ENCODE measurements at places on chromosomes 1 and 21.
A peak's percentile ranks its signal among the peaks of the same experiment; 100 is the strongest.

- no peak for DNase-seq
Observed at GRCh38 chr1:83931658-83932253, 67.2 kb downstream of the TTLL7 start.

GRCh38 chr1:35807614-35808449 is at the start of gene AGO4:
Gene AGO4, plus strand, starts transcription at chr1:35808016. Its CDS starts 401 bp downstream, at chr1:35808417.
- peak; percentile 51 for DNase-seq

GRCh38 chr1:93692983-93693591 is 11.4 kb upstream of the BCAR3 start:
- no peak for DNase-seq

DNA sequence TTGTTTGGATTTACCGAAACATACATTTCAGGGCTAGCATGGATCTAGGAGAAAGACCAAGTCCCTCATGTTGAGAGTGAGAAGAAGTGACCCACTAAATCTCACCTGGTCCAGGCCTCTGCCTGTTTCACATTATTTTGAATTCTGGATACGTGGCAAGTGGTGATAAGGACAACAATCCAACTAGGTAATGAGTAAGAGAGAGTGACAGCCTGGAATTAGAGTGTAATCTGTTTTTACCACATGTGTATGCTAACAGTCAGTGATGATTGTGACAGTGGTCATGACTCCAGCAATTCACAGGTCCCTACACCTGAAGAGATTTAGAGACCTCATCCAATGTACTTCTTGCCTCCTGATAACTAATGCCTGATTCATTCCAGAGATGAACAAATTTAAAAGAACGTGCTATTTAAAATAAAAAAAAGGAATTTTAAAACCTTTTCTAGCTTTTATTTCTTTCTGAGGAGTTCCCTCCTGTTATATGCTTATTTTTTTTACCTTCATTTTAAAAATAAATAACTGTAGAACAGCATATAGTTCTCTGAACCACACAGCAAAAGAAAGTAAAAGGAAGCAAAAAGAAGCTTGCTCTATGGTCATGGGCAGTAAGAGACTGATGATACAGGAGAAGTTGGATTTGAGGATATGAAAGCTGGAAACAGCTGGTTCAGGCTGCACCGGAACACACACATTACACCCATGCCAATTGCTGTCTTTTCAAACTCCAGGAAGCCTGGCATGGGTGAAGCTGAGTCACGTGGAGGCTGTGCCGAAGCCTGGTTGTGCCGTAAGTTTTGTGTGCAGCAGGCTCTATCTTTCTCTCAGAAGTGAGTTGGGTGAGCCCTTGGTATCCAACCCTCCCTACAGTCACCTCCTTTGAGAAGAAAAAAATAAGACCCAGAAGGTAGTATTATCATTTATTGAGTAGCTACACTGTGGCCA is 14.7 kb downstream of the C1orf116 start:
- DNase-seq: no peak

- no peak for DNase-seq
Observed at GRCh38 chr1:200458780-200459179, 48.9 kb upstream of the ZNF281 start.

GRCh38 chr1:18505666-18506065 is 24.9 kb downstream of the KLHDC7A start:
- no peak for DNase-seq

DNA sequence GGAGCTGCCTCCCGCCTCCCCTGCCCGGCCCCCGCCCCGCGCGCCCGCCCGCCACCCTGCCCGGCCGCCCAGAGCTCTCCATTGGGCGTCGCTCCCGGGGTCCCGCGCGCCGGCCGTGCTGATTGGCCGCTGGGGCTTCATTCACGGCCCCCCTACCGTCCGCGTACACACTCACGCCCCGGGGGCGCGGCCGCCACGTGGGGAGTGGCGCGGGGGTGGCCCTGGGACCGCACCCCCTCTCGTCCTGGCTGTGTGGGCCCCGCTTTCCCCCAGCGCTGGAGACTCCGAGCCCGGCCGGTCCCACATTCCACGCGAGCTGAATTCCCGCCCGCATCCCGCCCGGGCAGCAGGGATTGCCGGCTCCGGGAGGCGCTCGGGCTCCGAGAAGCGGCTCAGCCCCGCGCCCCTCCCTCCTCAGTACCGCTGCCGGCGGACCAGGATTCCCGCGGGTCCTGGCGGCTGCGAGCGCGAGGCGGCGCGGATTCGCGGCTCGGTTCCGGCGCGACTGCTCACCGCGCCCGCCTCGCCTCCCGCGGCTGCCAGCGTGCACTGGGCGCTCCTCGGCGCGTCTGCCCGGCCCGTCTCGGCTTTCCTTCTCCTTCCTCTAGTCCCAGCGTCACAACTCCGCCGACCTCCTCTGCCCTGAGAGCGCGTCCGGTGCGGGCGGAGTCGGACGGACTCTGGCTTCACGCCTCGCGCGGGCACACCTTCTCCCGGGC is 450 bp upstream of the POU3F1 start:
- peak; percentile 57 for DNase-seq

DNA sequence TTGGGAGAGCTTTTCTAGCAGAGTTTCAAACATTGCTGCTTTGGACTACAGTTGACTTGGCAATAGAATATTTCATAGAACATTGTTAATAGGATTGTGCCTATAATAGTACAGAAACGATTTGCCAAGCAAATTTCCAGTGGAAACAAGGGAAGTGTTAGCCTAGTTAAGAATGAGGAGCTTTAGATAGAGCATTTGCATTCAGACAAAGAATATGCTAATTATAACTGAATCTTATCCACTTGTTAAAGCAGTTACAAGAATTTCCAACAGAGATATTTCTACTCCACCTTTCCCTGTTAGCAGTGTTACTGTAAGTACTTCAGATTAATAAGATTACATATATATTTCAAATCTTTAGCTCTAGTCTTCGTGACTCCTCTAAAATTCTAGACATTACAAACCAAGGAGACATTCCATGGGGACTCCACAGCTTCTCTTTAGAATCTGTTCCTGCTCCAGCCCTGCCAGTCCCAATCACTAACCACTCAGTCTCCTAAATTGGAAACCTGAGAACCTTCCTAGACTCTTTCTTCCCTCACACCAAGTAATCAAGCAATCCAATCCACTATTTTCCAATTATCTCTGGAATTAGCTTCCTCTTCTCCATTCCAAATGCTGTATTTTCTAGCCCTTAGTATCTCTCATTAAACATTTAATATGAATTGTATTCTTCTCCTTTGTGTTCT is 141.8 kb upstream of the PBX1 start:
- DNase-seq: no peak

GRCh38 chr1:21355956-21356355 is 65.7 kb upstream of the ECE1 start:
- no peak for DNase-seq

GRCh38 chr1:68255301-68255700 is 23.0 kb upstream of the WLS start:
- DNase-seq: no peak

DNA sequence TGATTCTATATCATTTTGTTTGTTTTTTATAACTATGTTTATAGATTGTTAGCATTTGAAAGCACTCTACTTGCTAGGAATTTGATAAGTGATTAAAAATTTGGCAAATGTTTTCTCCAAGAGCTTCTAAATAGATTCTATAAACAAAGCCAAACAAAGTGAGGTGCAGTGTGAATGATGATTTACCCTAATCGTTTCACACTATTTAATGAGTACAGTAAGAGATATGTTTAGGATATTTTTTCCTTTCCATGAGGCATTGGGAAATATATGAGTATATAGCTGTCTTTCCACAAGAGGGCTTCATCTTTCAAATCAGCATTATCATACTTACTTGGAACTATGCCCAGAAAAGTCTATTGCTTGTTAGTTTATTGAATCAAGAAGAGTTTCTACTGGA is 277.0 kb upstream of the BRINP3 start:
- no peak for DNase-seq

DNA sequence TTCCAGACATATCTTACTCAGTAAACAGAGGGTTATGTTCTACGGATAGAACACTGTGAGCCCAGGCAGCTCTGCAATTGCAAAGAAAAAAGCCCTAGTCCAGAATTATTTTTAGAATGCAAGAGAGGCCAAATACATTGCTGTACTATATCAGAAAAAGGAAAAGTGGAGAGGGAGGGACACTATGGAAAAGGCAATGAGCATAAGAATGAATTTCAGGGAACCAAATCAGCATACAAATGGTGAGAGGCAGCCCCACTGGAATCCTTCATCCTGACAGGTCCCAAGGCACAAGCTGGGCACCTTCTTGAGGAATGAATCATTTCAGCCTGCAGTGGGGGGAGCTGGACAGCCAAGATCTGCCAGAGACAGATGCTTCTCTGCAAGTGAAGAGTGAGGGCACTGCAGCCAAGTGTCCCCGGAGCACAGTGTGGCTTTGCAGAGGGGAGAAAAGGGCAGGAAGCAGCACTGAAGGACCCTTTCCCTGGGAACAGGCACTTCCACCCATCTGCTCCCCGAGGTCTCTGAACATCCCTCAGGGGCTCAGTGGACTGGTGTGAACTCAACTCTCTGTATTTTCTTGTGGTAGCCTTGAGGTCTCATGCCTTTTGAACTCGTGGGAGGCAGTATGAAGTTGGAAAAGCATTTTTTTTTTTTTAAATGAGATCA is 115.6 kb downstream of the XCL2 start:
- no peak for DNase-seq

DNA sequence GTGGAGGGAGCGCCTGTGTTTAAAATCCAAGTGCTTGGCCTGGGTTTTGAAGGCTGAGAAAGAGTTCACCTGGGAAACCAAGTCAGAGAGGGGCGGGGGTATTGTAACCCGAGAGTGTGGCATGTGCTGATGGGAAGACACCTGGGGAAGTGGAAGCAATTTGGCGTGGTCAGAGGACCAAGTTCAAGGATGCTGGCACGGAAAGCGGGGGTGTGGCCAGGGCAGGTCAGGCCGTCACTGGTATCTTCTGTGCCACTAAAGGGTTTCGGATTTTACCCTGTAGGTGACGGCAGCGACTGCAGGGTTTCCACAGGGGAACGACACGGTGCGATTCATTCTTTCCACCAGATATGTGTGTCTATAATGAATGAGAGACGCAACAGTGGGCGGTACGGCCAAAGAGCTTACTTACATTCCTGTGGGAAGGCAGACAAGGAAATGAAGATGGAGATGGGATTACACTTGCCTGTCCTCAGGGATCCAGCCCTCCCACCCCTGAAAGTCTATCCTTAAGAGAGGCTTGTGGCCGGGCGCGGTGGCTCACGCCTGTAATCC is 31.3 kb downstream of the CA6 start:
- DNase-seq: no peak

GRCh38 chr1:43473463-43473862 is 19.7 kb upstream of the HYI start:
- DNase-seq: no peak

- no peak for DNase-seq
Observed at GRCh38 chr1:53683986-53684740, 54.8 kb downstream of the GLIS1 start.

- DNase-seq: no peak
Observed at GRCh38 chr1:117644696-117645311, 39.0 kb downstream of the TENT5C start.

DNA sequence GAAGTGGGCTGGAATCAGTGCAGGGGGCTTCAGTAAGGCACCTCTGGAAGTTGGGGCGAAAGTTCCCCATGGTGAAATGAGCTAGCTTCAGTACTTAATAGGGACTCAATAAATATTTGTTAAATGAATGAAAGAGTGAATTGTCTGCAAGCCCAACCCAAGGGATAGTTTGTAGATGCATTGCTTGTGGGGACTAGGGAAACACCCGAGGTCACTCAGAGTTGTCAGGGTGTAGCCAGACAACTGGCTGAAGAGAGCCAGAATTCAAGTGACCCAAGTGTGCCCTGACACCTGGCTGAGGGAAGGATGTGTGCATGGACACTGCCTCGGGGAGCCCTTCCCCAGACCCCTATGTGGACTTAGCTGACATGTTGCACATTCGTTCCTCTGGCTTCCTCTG is 1.3 kb upstream of the SLC26A9 start:
- no peak for DNase-seq

DNA sequence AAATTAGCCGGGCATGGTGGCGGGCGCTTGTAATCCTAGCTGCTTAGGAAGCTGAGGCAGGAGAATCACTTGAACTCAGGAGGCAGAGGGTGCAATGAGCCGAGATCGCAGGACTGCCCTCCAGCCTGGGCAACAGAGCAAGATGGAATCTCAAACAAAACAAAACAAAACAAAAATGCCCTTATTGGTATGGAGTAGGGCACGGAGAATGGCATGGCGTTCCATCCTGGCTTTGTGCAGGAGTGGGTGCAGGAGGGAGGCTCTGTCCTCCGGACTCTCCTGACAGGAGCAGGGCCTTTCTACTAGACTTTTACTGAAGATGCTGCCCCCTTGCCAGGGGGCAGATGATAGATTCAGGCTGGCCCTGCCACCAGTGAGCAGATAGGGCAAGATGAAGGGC is 1.0 kb downstream of the TMEM61 start:
- no peak for DNase-seq

DNA sequence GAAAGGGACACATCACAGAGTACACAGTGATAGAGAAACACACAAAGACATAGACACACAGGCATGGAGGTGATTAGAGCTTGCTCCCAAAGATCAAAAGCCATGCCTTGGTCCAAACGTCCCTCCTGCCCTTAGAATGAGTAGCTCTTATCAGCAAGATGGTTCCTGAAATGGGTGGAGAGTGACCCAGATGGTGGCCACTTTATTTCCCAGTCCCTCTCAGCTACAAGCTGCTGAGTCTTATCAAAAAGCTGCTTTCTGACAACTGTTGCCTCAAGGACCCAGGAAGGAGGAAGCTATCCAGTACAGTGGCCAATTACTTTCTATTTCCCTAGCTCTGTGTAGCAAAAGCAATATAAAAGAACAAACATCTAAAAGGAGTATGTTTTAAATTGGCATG is 7.7 kb upstream of the CLCA1 start:
- no peak for DNase-seq

GRCh38 chr1:55848906-55849305 is 633.7 kb upstream of the USP24 start:
- no peak for DNase-seq

DNA sequence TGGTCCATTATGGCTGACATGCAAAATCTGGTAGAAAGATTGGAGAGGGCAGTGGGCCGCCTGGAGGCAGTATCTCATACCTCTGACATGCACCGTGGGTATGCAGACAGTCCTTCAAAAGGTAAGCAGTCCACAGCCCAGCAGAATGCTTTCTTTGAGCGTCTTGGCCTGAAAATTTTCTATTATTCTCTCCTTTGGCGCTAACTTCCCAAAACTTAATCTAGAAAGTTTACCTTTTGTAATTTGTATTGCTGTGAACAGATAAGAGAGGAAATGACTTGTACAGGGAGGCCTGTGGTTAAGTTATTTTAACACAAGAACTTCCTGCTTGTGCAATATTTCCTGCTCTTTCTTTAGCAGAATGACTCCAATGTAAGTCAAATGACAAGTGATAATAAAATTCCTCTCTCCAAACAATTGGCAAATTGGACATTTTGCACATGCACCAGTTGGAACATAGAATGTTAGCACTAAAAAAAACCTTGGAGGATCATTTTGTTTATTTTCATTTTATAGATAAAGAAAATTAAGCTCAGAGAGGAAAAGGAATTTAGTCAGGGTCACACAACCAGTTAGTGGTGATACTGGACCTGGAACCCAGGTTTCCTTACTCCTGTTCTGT is 18.9 kb downstream of the CAP1 start:
- no peak for DNase-seq
